G401 (cell line): ENCODE measurements at places on chromosomes 1 and 21.
A peak's percentile ranks its signal among the peaks of the same experiment; 100 is the strongest.

GRCh38 chr21:45301521-45302081, 13.9 kb upstream of the POFUT2 start:
- no peak for DNase-seq

DNA sequence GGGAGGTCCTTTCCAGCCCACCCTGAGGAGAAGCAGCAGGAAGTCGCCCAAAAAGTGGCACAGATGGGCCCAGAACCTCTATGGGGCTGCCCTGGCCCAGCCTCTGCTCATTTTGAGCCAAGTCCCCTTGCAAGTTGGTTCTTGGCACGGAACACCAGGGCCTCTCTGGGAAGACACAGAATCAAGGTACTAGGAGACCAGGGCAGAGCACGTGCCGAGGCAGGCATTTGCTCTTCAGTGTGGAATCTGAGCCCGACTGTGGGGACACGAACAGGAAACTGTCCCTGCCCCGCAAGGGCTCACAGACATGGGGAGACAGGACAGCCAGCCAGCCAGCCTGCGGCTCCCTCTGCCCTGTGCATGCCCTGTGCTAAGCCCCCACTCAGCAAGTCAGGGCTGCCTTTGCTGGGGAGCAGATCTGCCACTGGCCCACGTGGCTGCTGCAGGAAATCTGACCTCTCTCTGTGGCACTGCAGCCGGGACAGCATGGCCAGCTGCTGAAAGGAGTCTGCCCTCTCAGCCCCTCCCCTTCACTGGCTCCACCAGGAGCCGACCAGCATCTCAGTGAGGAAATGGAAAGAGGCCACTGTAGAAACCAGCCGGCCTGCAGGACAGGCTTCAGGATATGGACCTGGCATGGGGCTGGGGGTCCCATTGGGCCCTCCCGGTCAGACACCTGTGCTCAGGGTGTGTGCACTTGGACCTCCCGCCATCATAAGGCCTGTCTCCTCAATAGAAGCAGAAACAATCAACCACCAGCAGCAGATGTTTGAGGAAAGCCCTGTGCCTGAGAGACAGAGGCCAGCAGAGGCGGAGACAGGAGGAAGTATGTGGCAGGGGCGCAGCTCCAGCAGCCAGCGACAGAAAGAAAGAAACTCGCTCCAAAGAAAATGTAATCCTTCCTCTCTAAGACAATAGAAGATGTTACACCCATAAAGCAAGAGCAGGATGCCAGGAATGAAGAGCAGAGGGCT, 3.7 kb downstream of the ARHGEF16 start:
- DNase-seq, result no peak

DNA sequence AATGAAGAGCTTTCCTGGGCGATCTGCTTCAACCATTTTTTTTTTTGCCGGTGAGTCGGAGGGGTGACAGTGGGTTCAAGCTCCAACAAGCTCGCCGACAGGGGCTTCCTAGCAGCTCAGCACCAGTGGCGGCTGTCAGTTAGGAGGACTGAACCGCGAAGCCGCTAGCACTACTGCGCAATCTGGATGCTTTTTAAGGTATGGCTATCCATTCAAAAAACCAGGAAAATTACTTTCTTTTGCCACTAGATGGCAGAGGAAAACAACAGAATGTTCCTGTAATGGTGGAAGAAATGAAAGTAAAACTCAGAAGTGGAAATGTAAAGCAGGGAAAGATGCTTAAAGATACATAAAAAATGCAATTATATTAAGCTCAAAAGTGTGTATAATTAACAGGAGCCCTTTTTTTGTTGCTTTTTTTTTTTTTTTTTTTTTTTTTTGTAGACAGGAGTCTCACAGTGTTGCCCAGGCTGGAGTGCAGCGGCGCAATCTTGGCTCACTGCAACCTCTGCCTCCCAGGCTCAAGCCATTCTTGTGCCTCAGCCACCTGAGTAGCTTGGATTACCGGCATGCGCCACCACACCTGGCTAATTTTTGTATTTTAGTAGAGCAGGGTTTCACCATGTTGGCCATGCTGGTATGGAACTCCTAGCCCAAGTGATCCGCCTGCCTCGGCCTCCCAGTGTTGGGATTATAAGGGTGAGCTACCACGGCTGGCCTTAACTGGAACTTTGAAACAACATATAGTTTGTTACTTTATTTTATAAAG, 8.5 kb downstream of the KYAT3 start:
- peak; percentile 59 for DNase-seq

- peak; percentile 91 for DNase-seq
These were observed 17.2 kb downstream of the HENMT1 start for GRCh38 chr1:108643492-108644335.

DNA sequence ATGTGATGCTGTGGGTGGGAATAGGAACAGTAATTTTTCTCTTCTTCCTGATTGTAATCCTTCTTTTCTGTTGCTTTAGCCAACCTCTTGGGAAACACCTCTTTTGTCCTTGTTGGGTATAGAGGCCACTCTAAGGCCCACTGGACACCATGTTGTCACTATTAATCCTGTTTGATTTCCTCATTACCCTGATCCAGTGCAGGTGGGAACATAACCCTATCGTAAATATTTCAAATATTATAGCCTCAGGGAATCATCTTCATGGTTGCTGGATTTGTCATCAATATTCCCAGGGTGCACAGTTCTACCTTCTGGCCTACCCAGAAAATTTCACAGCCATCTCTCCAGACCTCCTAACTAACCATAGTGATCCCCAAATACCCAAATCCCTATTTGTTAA, 27.9 kb upstream of the SLC6A9 start:
- DNase-seq, result no peak

GRCh38 chr1:204439621-204440375, 28.2 kb upstream of the PPP1R15B start:
- DNase-seq, result no peak
